ENCODE measurements at places on chromosomes 7 and 10.

DNA sequence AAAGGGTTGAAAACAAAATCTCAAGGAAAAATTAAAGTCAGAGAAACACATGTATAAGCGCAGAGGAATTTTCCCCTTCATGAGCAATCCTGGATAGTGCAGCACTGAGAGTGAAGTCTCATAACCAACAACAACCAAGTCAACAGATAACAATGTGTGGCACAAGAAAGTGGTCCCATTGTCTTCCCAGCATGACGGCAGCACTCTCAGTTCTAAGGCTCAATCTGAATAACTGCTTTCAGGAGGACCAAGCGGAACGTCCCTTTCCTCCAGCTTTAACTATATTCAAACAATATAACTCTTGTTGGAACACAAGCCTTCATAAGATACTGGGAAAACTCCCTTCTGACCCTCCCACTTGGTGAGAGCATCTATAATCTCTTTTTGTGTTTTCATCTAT lies 137.9 kb downstream of the RAPGEF5 start:
- no peak for DNase-seq

- DNase-seq = no peak
Observed at GRCh38 chr7:44678101-44678470, 70.6 kb upstream of the ZMIZ2 start.

GRCh38 chr7:134693256-134693655 lies 46.6 kb downstream of the BPGM start:
- no peak for DNase-seq

GRCh38 chr10:4256971-4257370 lies 472.0 kb upstream of the KLF6 start:
- DNase-seq = no peak

DNA sequence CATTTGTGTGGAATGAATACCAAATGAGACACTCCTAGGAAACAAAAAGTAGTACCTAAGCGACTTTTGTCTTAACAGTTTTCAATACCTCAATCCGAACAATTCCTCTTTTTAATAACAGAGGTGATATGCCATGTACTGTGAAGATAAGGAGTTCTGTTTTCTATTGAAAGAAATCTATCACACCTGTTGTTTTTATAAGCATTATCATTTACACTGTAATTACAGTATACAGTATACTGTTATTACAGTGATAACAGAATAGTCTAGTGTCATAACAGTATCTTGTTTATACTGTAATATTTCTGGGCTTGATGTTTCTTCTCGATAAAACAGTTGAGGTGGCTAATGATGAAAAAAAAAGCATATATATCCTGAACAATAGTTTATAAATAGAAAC lies 9.4 kb upstream of the RHOBTB1 start:
- no peak for DNase-seq

GRCh38 chr7:10239695-10240345 lies 733.9 kb upstream of the PHF14 start:
- peak; percentile 99 for DNase-seq

DNA sequence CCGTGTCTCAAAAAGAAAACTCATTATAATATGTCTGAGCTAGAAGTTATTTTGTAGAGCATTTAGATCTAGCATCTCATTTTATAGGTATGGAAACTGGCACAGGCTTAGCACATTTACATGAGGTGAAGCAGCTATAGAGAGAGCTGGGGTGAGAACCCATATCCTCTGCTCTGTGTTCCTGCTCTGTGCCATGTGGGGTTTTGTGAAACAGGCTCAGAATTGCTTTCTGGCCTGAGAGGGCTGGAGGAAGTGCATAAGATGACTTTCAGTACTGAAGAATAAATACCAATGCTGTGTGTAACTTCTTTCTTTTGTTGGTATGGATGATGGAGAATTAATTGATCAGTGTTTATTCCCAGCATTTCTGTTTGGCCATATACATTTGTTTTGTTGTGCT lies 159.1 kb downstream of the LRRC4 start:
- no peak for DNase-seq

All from NCI-H69 (cell line).